ENCODE measurements at places on chromosomes 1 and 21. TPM values are rescaled to one million over a fixed set of nuclear protein-coding genes. Genes with fewer than 3 reads are reported as not detected.

RCSD1 gene
- 4.5 TPM for total RNA-seq

E2F2 gene
- total RNA-seq, result 1.2 TPM

TBX19 gene
- 0.41 TPM for total RNA-seq

HPCA gene
- total RNA-seq, result 21.6 TPM

FCRL5 gene
- not detected for total RNA-seq

EFCAB14 gene
- total RNA-seq, result 11.0 TPM

CCDC30 gene
- total RNA-seq, result 11.8 TPM

SMIM1 gene
- total RNA-seq, result not detected

PPIAL4G gene
- total RNA-seq, result 0.41 TPM

C1orf94 gene
- under 0.01 TPM for total RNA-seq

GCSAML gene
- 0.41 TPM for total RNA-seq

SPRR2A gene
- total RNA-seq, result not detected

UBE2U gene
- total RNA-seq, result not detected

LCK gene
- total RNA-seq, result not detected

COL16A1 gene
- total RNA-seq, result 4.1 TPM

ZNF281 gene
- 48.5 TPM for total RNA-seq

CD1D gene
- total RNA-seq, result 0.41 TPM

OR2T29 gene
- total RNA-seq, result not detected

GPR3 gene
- 0.41 TPM for total RNA-seq
